Tibial nerve (tissue), 4 donors: ENCODE measurements at places on chromosomes 11 and 22. TPM values are rescaled to one million over a fixed set of nuclear protein-coding genes. Genes with fewer than 3 reads are reported as not detected.
A peak's percentile ranks its signal among the peaks of the same experiment; 100 is the strongest.

DNA sequence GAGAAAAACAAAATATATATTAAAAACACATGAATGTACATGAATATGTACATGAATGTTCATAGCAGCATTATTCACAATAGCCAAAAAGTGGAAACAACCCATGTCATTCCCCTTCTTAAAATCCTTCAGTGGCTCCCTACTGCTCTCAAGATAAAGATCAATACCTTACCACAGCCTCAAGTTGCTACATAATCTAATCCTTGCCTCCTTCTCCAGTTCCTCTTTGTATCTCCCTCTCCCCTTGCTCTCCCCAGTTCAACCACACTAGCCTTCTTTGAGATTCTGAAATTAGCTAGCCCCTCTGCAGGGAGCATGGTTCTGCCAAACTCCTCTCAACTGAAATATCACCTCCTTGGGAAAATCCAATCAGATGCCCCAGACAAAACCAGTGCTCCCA lies 28.1 kb downstream of the MTMR2 start:
- no peak overlapping the region for H3K4me3 ChIP-seq
- peaks cover 41% of the 10 kb centered on the region for H3K4me1 ChIP-seq
- H3K27ac ChIP-seq = no peak overlapping the region
- H3K27me3 ChIP-seq = no peaks in the 10 kb centered on the region
- no peaks in the 10 kb centered on the region for H3K36me3 ChIP-seq
- no peak for DNase-seq

DNA sequence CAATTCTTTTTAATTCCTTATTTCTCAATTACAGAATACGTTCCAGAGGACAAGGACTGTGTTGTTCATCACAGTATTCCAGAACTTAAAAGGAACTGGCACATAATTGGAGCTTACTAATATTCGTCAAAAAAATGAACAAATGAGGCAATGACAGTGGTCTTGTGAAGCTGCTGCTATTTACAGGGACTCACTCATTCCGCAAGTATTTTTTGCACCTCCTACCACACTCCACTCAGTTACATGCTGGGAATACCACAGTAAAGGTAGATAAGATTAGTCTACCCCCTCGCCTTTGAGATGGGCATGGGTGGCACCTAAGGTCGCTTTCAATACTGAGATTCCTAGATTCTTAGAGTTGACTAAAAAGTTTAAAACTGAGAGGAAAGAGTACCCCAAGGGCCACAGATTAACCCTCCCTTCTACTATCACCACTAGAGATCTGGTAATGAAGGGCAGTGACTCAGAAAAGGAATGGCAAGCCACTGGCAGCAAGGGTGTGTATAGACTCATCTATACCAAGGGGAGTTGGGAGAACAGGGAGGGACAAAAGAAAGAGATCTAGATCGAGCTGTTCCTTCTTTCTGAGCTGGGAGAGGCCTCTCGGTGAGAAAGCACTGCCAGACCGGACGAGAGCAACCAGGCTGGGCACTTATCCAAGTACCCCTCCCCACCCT lies 85.0 kb downstream of the RPL27A start:
- no peaks in the 10 kb centered on the region for H3K27me3 ChIP-seq
- H3K4me3 ChIP-seq = no peak overlapping the region
- H3K36me3 ChIP-seq = no peaks in the 10 kb centered on the region
- no peak for DNase-seq

DNA sequence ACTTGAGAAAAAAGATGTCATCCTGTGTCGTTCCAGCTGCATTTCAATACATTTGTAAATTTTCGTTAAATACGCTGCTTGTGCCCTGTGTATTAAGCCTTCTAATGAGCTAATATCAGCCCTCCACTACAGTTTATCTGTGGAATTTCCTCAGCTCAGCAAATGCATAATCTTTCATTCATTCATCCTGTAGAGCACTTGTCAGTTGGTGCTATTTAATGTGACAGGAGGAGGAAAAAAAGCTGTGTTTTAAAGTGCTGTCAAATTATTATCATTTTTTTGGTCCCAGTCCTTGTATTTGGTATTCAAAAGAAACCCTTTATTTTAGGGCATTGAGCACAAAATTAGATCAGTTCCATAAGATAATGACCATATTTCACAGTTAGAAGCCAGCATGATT lies 184.7 kb downstream of the FAT3 start:
- H3K4me1 ChIP-seq = no peaks in the 10 kb centered on the region
- H3K4me3 ChIP-seq = no peak overlapping the region
- no peaks in the 10 kb centered on the region for H3K27me3 ChIP-seq

DNA sequence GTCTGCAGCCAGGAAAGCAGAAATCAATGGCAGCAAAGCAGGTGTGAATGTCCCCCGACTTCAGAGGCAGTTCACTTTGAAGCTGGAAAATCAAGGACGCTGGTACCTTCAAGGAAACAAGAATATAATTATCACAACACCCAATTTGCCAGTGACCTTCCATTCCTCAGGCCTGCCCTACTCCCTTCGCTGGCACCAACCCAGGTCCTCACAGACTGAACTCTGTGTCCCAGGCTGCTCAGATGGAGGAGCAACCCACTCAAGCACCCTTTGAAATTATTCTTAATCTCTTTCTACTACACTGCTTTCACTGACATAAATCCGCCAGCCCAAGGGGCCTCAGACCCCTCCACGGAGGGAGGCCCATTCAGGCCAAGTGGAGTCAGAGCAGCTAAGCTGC lies 64.7 kb upstream of the WT1 start:
- no peaks in the 10 kb centered on the region for H3K27me3 ChIP-seq
- no peaks in the 10 kb centered on the region for H3K4me1 ChIP-seq
- no peaks in the 10 kb centered on the region for H3K36me3 ChIP-seq
- no peak overlapping the region for H3K27ac ChIP-seq
- no peak overlapping the region for H3K4me3 ChIP-seq

Gene P4HA3
- total RNA-seq = not detected

DNA sequence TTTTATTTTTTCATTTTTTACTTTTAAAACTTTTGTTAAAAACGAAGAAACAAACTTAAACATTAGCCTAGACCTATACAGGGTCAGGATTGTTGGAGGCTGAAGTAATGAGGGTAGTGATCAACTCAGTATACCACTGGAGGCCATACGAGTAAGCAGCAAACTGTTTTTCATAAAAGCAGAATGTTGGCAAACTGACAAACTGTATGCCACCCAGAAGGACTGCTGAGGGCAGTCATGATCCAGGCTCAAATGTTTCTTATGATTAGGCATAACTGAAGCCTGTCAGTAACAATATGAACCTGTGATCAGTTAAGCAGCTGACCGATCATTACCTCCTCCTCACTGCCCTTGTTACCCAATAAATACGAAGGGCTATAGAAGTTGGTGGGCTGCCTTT lies 10.2 kb upstream of the SC5D start:
- no peaks in the 10 kb centered on the region for H3K36me3 ChIP-seq
- no peaks in the 10 kb centered on the region for H3K4me1 ChIP-seq
- no peak overlapping the region for H3K27ac ChIP-seq
- no peaks in the 10 kb centered on the region for H3K27me3 ChIP-seq
- no peak for DNase-seq
- no peak overlapping the region for H3K4me3 ChIP-seq

DNA sequence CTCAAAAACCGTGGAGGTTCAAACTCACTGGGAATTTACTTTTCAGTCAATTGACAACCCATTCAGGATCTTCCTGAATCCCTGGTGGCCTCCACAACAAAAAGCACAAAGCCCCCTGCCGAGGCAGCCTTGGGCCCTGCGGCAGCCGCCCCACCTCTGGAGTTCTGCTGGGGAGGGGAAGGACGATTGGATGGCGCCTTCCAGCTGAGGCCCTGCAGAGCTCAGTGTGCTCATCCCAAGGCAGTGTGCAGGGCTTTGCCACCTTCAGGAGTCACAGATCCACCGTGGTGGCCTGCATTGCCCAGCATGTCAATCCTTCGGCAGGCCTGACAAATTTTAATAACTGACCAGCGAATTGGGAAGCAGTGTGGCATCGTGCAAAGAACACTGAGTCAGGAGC lies 7.4 kb downstream of the ZFTA start:
- H3K4me3 ChIP-seq = no peak overlapping the region
- peaks cover 46% of the 10 kb centered on the region for H3K4me1 ChIP-seq
- no peak for DNase-seq
- H3K36me3 ChIP-seq = peaks cover 33% of the 10 kb centered on the region
- no peak overlapping the region for H3K27ac ChIP-seq
- H3K27me3 ChIP-seq = no peaks in the 10 kb centered on the region

DNA sequence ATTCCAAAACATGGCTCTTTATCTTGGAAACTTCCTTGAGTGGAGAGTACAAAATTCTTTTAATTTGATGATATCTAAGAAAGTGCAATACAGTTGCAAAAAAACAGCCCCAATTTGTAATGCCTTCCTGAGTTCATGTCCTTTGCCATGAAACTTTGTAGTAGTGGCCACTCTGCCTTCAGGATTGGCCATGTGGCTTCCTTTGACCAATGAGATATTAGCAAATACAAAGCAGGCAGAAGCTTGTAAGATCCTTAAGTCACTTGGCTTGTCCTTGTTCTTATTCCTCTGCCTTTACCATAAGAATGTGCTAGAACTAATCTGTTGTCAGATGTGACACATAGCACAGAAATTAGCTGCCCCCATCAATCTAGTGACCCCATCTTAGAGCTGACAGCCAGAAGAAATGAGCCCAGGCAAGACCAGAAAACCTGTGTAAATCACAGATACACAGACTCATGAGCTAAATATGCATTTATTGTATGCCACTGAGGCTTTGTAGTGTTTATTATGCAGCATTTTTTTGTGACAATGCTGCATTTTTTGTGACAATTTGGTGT lies 29.8 kb upstream of the BLID start:
- no peak overlapping the region for H3K4me3 ChIP-seq
- no peaks in the 10 kb centered on the region for H3K27me3 ChIP-seq
- H3K36me3 ChIP-seq = no peaks in the 10 kb centered on the region
- peaks cover 5% of the 10 kb centered on the region for H3K4me1 ChIP-seq
- no peak overlapping the region for H3K27ac ChIP-seq

- H3K27me3 ChIP-seq = no peaks in the 10 kb centered on the region
- peaks cover 61% of the 10 kb centered on the region for H3K36me3 ChIP-seq
- DNase-seq = no peak
- H3K27ac ChIP-seq = peak overlapping the region; percentile 96
- no peak overlapping the region for H3K4me3 ChIP-seq
Measured at GRCh38 chr11:65609229-65609628, 4.8 kb downstream of the MAP3K11 start.

Gene PI4KA
- total RNA-seq = 164 TPM

DNA sequence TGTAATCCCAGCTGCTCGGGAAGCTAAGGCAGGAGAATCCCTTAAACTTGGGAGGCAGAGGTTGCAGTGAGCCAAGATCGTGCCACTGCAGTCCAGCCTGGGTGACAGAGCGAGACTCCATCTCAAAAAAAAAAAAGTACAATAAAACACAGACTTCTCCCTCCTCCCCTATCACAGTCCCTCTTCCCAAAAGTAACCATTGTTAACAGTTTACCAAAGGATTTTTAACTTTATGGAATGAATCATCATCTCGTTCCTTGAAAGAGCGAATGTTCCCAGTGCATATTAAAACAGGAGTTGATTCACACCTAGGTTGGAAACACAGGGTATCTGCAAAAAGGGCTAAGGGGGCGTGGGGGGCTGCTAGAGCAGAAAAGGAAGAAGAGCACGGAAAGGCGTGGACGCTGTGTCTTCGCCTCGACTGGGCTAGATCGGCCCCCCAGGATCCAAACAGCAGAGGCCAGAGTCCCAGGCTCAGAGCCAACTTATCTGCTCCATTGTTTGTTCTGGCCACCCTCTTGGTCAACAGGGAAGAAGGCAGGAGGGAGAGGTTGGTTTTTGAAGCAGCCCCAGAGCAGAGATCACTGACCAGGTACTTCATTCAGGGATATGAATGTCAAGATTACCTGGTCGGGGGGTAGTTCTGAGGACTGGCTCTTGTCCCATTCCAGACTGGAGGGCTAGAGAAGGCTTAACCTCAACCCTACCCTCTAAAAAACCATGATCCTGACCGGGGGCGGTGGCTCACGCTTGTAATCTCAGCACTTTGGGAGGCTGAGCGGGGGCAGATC lies 2.1 kb upstream of the AHNAK start:
- peaks cover 48% of the 10 kb centered on the region for H3K4me1 ChIP-seq
- H3K4me3 ChIP-seq = no peak overlapping the region
- H3K36me3 ChIP-seq = no peaks in the 10 kb centered on the region
- peak overlapping the region; percentile 98 for H3K27ac ChIP-seq
- no peak for DNase-seq
- H3K27me3 ChIP-seq = no peaks in the 10 kb centered on the region

Gene CARD18
- not detected for total RNA-seq

DNA sequence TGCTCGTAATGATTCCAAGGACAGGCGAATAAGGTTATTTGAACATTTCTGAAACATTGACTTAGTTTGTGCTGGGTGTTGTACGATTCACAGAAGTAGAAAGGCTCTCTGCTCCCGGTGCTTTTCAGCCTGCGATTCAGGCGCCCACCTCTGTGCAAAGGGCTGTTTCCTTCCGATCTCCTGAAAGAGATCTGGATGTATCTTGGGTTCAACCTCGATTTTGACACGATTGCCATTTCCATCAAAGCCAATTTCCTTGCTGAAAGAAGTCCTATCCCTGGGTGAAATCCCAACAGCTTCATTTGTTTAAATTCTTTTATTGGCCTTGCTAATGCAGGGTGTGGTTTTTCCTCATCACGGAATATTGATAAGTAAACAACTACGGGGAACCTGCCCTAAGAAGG lies 1.1 kb upstream of the ZC3H12C start:
- H3K36me3 ChIP-seq = no peaks in the 10 kb centered on the region
- no peaks in the 10 kb centered on the region for H3K27me3 ChIP-seq
- peak overlapping the region; percentile 99 for H3K27ac ChIP-seq
- peaks cover 15% of the 10 kb centered on the region for H3K4me1 ChIP-seq
- DNase-seq = no peak

Gene RAB38
- total RNA-seq = 0.84 TPM

Gene HPX
- total RNA-seq = 7.2 TPM

DNA sequence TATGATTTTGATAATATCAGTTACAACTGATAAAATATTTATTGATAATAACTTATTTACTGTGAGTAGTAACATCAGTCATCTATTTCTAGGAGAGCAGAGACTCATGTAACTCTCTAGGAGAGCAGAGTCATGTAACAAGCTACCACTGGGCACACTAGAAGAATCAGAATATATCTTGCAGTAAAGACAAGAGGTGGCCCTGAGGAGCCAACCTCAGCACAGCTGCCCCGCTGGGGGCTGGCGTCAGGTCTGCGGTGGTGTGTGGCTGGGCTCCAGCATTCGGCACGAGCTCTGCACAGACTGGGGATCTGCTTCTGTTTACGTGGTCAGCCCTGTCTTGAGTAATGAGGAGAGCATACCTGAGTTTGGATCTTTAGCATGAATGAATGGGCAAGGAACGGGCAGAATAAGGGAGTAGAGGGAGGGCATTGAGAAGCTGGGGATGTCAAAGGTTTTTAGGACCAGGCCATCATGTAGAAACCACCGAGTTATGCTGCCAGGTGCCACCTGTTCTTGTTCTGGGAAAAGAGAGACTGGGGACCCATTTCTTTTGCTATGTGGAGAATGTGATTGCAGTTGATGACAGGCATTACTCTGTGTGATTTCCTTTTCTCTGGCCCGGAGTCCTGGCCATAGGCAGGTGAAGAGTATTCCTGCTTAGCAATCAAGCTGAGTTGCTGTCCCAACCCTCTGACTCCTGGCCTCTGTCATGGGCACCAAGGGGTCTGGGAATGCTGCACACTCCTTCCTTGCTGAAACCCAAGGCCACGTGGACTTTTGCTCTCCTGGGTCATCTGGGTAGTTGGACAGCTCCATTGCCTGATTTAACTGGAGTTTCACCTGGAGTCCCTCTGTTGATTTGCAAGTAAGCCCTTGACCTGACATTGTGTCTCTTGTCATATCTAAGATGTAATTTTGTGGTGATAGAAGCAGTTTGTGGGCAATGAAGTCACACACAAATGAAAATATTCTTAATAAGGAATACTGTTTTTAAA lies 50.9 kb upstream of the HEPHL1 start:
- H3K27me3 ChIP-seq = no peaks in the 10 kb centered on the region
- no peak overlapping the region for H3K27ac ChIP-seq
- H3K36me3 ChIP-seq = no peaks in the 10 kb centered on the region
- no peak overlapping the region for H3K4me3 ChIP-seq
- H3K4me1 ChIP-seq = no peaks in the 10 kb centered on the region
- DNase-seq = no peak
